ENCODE measurements at places on chromosomes 4 and X.

GRCh38 chrX:455673-456072 lies 69.0 kb upstream of the PPP2R3B start:
- no peak for DNase-seq

- DNase-seq, result no peak
These were observed 18.4 kb upstream of the CTSO start for GRCh38 chr4:155972098-155972497.

DNA sequence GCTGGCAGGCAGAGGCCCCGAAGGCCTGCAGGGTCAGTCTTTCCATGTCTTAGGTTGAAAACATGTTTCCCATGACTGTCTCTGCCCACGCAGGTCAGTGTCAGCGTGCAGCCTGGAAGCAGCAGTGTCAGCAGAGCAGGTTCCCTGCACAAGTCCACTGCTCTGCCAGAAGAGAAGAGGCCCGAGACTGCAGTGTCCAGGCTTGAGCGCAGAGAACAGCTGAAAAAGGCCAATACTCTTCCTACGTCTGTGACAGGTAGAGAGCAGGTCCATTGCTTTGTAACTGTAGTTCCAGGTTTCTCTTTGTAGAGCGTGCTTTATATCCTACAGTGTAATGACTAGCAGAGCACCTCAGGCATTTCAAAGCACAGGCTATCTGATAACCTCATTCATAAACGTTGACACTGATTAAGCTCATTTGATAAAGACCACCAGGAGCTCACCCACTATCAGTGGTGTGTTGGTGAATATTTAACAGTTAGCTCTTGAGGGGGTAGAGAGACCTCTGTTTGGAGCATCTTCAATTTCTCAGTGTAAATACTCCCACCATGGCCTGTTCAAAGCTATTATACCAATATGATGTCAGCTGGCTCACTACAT lies 63.2 kb downstream of the AASDH start:
- no peak for DNase-seq

DNA sequence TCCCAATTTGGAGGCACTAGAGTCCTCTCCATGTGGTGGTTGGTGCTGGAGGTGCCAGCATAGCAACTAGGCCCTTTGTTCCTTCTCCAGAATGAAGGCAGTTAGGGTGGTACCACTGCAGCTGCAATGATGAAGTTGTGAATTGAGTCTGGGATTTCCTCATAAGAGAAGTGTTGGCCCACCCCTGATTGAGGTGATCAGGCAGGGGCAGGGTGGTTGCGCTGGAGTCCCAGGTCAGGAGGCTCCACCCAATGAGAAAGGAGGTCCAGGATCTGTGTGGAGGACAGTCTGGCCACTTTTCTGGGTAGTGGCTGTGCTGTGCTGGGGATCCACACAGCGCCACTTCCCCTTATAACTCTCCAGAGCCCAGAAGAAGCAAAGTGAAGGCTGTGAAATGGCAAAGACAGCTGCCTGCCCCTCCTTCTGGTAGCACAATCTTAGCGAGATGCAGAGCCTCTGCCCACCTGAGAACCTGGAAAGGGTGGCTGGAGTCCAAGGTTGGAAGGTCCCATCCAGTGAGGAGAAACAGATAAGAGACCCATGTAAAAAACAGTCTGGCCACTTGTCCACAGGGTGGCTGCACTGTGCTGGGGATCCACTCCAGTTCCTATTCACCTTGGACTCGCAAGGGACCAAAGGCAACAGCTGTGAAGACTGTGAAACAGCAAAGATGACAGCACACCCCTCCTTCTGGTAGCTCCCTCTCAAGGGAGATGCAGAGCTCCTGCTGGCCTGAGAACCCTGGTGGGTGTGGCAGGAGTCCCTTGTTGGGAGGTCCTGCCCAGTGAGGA lies 124.6 kb downstream of the RRAGB start:
- no peak for DNase-seq

DNA sequence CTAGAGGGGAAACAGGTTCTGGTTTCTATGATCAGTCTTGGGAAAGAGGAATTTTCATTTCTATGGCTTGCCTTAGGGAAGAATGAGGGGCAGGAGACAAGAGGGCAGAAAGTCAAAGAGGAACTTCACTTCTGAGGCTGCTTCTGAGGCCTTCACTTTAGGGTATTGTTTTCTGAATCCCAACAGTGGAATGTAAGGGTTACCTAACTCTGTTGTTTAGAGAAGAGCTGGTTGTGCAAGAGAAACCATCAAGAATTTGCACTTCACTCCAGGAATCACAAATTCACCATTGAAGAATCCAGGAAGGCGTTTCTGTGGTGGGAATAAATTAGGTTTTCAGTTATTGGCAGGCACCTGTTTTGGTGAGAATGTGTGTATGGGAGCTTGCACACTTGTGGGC lies 126.7 kb upstream of the AMOT start:
- DNase-seq, result no peak

DNA sequence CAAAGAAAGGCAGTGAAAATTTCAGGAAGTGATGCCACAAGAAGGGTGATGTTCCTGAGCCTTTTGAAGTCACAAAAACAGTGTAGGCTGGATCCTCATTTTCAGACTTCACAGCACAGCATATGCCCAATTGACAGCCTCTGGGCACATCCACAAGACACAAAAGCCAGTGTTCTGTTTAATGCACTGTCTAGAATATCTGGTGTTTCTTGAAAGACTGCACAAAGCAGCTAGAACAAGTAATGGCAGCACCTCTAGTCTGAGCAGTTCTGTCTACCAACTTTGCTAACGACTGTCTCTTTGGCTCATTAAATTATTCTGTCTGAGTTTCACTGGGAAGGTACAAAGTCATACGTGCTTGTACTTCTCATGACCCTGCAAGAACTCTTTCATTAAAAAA lies 417.1 kb upstream of the GALNT7 start:
- no peak for DNase-seq

GRCh38 chr4:2072971-2073807 lies 14.1 kb downstream of the NAT8L start:
- no peak for DNase-seq

- no peak for DNase-seq
These were observed 105.8 kb upstream of the CBR4 start for GRCh38 chr4:169115897-169116254.

DNA sequence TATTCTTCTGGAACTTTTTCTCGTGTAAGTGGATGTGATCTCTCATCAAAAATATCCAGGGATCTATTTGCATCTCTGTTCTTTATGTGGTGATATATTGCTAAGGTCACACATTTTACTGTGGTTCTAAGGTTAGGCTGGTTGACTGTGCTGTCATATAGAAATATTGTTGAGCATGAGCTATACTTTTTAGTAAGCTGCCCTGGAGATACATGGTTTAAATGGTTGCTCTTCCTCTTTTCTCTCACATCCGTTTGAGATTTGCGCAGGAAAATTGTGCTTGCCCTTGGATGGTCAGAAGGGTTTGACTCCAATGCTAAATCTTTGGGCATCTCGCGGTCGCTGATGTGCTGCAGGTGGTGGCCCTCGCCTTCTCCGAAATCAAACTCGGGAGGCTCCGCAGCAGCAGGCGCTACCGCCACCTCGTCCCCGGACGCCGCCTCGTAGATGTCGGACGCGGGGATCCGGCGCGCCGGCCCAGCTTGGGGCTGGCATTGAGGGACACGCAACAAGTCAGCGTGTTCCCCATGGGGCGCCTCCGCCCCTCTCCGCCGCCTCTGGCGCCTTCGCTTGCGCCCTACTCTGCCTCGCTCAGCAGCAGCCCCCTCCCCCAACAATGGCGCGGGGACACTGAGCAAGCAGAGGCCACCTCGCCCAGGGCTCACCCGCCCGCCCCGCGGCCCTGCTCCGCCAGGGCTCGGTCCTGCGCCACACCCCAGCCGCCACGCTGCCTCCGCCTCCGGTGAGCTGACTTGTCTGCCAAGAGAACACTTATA lies 154.5 kb downstream of the MSN start:
- peak; percentile 39 for DNase-seq

DNA sequence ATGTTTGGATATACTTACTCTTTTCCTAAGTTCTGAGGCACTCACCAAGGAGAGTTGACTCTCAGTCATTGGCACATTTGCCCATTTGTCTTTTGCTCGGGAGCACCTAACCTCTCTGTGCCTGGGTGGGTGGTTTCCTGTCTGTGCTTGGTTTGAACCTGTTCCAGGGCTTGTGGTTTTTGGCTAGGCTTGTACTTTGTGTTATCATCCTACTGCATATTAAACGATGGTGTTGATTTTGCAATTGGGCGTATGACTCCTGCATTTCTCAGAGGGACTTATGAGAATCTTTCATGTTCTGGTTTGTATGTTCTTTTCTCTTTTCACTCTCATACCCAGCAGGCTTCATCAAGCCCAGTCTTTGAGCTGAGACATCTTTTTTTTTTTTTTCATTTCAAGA lies 161.7 kb downstream of the BTC start:
- peak; percentile 6 for DNase-seq

DNA sequence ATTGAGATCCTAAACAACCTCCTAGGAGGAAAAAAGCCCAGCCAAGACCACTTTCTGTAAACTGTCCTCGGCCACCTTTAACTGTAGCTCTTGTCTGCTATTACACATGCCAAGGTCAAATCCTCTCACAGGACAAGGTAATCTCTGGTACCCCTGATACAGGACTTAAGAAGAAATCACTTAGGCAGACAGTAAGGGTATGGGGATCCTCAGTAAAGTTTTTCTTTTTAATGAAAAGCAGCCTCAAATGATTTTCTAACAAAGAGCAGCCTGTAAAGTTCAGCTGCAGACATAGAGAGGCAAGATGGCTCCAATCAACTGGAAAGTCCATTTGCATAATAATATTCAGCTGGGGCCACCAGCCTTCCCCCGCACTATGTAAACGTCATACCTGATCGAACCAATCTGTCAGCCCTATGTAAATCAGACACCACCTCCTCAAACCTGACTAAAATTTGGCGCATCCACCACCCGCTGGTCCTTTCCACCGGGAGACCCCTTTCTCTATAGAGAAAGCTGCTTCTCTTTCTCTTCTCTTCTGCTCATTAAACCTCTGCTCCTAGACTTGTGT lies 14.6 kb upstream of the MPP1 start:
- no peak for DNase-seq

- no peak for DNase-seq
These were observed 86.7 kb upstream of the MAGEA4 start for GRCh38 chrX:151825925-151826485.
